CD4-positive, alpha-beta T cell treated with Interleukin-21 for 1 hour (primary cell): ENCODE measurements at places on chromosomes 7 and 10.
A peak's percentile ranks its signal among the peaks of the same experiment; 100 is the strongest.

DNA sequence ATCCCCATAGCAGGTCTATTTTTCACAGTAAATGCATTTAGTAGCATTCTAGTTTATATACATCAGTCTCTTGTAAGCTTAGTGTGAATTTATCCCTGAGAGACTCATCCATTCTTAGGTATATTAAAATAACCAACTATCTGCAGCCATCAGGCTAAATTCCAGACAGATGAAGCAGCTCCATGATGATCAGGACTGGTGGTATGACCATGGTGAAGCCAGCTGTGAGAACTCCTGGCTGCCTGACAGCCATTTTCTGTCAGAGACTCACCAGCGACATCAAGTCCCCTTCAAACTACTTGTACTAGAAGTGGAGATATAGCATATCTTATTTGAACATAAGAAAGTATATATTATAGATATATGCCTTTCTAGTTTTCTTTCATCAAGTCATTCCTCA lies 70.3 kb upstream of the GSDME start:
- no peak for DNase-seq

GRCh38 chr10:20744821-20745220 lies 152.3 kb downstream of the NEBL start:
- no peak for DNase-seq

DNA sequence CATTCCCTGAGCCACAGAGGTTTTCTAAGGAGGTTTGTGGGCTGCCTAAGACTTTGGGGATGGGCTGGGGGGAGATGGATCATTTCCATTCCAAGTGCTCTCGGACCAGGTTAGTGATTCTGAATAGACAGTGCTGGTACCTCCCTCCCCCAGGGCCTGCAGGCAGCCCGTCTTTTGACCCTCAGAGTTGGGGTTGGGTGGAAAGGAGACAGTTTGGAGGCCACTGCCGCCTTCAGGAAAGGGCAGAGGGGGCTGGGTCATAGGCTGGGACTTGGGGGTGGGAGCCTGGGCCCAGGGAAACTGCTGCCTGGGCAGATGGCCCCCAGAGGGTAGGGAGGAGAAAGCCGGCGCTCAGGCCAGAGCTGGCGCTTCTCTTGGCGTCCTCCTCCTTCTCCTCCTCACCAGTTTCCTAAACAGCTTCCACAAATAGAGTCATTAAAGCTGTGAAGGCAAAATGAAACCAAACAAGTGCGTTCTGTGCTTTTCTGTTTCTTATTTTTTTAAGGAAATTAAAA lies 4.4 kb downstream of the UNC5B start:
- no peak for DNase-seq

DNA sequence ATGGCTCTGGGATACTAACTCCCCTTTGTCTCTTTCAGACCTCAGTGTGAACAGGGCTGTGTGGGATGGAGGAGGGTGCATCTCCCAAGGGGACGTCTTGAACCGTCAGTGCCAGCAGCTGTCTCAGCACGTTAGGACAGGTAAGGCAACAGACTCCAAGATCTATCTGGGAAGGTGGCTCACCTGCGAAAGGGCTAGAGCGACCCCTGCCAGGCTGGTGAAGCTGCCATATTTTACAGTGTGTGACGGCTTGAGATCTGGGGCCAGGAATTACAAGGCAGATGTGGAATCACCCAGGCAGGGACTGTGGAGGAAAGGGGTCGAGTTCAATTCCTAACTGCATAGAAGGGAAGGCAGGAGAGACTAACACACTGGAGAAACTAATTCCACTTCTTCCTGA lies 11.2 kb downstream of the MUC17 start:
- no peak for DNase-seq

DNA sequence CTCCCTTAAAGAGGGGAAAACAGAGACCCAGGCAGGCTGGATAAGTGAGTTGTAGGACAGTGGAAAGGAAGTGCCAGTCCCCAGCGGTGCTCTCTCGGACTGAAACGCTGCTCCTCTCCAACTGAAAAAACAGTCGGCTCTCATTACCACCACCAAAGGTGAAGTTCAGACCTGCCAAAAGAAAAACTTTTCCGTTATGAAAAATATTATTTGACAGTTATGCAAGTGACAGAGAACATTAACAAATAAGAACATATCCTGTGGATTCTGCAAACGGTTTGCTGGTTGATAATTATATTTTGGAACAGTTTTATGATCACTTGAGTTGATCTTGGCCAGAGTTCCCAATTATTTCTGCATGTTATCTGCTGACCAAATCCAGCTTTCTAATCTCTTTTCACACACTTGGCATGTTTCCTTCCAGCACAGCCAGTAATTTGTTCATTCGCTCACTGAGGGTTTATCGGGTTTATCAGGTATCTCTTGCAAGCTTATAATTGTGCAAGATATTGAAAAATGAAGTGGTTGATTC lies 82.6 kb downstream of the PTPRE start:
- no peak for DNase-seq

- DNase-seq = no peak
Measured at GRCh38 chr7:81005254-81005653, 86.4 kb upstream of the SEMA3C start.

DNA sequence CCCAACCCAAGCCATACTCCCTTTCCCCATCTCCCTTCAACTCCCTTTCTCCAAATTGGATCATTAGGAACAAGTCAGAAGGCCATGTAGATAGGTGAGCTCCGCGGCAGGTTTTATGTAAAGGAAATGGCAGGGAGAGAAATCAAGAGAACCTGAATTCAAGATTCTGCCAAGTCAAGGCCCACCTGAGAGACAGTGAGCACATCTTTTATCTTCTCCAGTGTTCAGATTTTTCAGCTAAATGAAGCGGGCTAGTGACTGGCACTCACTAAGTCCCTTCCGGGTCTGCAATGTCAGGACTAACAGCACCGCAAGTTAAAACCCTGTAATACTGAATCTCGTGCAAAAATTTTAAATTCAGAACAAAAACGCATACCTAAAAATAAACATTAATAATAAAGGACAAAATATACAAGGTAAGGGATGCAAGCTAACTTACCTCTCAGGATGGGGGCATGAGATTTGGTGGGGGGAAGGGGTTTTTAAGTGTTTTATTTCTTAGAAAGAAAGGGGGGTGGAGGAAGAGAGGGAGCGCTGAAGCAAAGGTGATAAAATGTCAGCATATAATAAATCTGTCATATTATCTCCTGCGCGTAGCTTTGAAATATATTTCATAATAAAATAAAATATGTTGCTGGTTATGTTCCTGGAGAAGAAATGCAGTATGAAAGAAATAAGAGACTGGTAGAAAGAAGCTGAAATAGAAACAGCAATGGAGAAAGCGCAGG lies 17.6 kb downstream of the TCAF1 start:
- no peak for DNase-seq

- DNase-seq = no peak
Measured at GRCh38 chr10:76428551-76429367, 997.3 kb downstream of the LRMDA start.

DNA sequence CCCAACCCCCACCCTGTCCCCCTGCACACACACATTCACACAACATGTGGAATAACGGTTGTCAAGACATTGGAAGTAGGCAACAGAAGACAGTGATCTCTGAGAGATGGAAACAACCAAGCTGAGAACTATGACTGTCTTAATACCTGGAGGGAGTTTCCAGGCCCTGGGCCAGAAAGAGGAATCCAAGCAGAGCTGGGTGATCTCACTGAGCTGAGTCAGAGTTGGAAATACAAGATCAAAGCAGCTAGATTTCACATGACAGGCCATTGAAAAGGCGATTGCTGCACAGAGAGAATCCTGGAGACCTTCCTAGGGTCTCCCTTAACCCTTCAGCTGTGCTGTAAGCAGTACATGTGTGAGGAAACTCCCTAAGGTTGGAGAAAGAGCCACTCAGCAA lies 165.8 kb upstream of the PRSS1 start:
- DNase-seq = peak; percentile 24

DNA sequence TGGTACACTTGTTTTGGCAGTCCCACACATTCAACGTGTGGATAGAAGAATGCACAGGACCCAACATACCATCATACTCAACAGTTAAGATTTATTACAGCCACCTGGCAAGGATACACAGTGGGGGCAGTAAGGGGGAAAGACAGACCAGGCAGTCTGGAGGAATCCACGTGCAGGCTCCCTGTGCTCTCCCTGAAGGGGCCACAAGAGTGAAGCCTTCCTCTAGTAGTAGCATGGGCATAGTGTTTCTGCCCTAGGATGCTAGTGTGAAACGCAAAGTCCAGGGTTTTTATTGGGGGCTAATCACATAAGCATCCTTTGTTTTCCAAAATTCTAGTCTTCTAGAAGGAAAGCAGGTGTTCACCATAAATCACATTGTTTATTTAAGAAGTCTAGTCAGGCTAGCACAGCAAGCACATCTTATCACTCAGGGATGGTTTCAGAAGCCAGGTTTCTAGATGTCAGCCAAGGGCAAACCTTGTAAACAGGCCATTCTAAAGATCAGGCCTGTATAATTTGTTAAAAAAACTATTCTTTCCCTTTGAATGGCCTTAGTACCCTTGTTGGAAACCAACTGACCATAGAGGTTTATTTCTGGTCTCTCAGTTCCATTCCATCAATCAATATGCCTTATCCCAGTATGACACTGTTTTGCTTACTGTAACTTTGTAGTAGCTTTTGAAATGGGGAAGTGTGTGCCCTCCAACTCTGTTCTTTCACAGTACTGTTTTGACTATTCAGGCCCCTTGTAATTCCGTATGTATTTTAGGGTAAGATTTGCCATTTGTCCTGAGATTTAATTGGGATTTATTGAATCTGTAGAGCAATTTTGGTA lies 12.4 kb upstream of the TFAM start:
- no peak for DNase-seq
